ENCODE measurements at places on chromosomes 5 and 9.

DNA sequence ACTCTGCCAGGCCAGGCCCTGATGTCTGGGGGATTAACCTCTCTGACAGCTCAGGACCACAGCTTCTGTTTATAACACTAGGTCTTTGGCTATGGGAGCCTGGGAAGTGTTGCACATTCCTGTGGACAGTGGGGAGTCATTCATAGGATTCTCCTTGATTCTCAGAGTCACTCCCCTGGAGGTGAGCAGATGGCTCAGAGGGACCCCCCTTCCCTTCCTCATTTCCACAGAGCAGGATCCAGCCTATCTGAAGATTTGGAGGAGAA lies 60.2 kb downstream of the NRG2 start:
- no peak for DNase-seq

DNA sequence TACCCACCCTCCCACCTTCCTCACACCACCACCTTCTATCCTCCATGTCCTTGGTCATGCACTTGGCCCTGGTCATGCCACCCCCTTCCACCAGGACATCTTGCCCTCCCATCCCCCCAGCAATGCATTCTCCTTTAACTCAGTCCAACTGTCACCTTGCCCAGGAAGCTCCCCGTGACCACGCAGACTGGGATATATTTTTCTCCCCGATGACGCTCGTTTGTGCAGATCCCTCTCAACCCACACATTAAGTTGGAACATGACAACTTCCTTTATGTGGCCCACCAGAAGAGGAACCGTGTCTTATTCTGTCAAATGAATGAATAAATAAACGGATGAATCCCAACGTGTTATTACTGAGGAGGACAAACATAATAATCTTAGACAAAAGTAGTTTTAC lies 82.8 kb upstream of the TAS2R1 start:
- no peak for DNase-seq

DNA sequence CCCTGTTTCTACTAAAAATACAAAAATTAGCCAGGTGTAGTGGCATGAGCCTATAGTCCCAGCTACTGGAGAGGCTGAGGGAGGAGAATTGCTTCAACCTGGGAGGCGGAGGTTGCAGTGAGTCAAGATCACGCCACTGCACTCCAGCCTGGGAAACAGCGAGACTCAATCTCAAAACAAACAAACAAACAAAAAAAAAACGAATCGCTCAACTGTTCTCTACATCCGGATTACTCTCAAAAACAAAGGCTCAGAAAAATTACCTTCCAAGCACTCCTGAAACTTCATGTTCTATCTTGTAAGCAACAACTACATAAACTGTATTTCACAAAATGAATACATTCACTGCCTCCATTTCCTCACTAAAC lies 14.0 kb downstream of the UBAP2 start:
- DNase-seq: no peak

GRCh38 chr9:28758341-28758740 lies 1185.1 kb upstream of the C9orf72 start:
- DNase-seq: no peak

DNA sequence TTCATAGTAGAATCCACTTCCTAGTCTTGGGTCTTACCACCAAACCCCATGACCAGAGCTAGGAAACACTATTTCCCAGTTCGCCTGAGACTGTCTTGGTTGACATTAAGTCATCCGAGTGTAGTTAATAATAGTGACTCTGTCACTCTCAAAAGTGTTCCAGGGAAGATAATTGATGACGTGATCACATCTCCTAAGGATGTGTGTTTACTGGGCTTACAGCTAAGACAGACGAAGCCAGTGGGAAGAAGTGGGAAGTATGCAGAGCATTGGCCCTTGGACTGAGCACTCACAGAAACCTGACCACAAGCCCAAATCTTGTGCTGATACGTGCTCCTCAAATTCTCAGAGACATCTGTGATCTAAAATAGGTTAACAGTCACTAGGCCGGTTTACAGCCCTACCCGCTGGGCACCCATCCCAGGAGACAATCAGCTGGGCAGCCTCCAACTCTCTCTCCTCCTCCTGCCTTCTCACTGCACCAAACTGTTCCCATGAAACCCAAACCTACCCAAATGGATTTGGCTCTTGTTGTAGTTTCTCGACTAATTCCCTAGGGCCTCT lies 316.6 kb downstream of the TLE1 start:
- DNase-seq: no peak

GRCh38 chr5:11383506-11384095 lies 520.6 kb downstream of the CTNND2 start:
- no peak for DNase-seq

DNA sequence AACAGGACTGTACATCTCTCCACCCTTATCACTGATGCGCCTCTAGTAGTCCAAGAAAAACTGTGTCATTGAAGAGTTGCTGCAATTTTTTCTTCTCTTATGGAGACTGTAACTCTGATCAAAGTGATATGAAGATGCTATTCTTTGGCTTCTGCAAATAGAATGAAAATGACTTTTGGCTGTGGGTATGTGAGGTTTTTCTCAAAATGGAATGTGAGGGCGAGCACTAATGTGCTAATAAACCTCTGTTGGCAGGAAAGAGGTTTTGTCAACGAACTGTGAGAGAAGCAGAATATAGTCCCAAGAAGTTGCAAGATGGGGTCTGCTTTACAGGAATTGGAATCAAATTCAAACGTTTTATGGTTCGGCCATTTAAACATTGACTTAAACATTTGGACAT lies 252.0 kb upstream of the GAS1 start:
- no peak for DNase-seq

GRCh38 chr9:117101008-117101407 lies 313.8 kb downstream of the ASTN2 start:
- DNase-seq: no peak

DNA sequence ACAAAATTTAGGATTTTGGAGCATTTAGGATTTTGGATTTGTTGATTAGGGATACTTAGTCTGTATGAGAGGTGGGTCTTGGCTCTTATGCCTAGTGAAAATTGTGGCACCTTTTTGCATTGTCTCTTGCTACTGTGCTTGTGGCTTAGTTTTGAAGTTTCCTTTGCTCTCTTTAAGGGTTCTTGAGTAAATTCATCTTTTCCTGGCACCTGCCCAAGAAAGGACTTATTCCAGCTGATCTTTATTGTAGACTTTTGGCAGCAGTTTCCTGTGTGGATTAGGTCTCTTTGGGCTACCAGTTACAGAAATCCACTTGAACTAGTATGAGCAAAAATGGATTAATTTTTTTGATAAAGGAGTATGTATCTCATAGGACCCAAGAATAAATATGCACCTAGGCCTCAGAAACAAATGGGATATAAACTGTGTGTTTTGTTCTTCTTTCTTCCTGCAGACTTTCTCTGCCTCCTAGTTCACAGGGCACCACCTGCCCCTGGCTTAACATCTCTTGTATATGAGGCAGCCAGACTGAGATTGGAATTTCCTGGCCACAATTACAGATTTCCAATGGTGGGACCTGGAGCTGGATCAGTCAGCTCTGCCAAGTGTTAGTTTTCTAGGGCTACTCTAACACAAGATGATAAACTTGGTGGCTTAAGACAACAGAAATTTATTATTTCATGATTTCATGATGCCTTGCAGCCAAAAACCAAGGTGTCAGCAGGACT lies 44.6 kb downstream of the FOCAD start:
- no peak for DNase-seq

- DNase-seq: no peak
Measured at GRCh38 chr5:73367650-73368049, 80.9 kb downstream of the FOXD1 start.

- DNase-seq: no peak
Measured at GRCh38 chr9:110986529-110986928, 51.7 kb downstream of the LPAR1 start.

GRCh38 chr9:105158898-105159297 lies 85.6 kb upstream of the SLC44A1 start:
- DNase-seq: no peak

- no peak for DNase-seq
Measured at GRCh38 chr5:171601266-171601881, 181.9 kb downstream of the FGF18 start.

DNA sequence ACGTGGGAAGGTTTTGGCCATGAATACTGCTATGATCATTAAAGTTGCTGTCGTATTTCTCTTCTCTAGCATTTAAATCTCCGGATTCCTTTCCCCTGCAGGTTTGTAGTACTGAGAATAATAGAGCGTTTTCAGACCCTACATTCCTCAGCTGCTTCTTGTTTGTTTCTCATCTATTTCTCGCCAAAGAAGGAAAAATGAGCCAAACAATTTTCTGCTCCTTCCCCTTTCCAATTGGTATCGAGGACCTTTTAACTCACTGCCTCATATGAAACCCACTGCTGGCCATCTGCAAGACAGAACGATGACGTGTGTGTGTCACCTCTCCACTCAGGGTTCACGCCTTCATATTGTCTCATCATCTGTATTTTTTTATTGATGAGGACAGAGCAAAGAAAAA lies 689.4 kb upstream of the WWC1 start:
- DNase-seq: no peak

DNA sequence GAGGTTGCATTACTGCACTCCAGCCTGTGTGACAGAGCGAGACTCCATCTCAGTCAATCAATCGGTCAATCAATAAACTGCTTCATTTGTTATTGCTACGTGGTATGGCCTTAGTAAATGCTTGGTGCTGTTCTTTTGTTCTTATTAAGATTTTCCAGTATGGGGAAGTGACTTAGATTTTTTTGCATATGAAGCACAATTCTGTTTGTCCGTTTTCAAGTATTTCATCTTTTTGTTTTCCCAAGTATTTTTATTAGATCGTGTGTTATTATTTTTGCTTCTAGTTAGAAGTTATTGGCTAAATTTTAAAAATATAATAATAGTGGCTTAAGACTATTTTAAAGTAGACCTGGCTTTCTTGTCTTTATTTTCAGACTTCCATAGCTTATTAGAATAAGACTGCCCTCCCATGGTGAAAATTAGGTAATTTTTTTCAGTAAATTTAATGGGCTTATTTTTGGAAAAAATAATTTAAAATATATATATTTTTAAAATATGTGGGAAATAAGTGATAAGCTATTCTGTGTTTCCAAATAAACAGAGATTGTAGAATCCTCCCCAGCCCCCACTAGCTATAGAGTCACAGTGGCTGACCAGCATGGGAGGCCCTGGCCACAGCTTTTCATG lies 14.7 kb upstream of the OMD start:
- DNase-seq: no peak

DNA sequence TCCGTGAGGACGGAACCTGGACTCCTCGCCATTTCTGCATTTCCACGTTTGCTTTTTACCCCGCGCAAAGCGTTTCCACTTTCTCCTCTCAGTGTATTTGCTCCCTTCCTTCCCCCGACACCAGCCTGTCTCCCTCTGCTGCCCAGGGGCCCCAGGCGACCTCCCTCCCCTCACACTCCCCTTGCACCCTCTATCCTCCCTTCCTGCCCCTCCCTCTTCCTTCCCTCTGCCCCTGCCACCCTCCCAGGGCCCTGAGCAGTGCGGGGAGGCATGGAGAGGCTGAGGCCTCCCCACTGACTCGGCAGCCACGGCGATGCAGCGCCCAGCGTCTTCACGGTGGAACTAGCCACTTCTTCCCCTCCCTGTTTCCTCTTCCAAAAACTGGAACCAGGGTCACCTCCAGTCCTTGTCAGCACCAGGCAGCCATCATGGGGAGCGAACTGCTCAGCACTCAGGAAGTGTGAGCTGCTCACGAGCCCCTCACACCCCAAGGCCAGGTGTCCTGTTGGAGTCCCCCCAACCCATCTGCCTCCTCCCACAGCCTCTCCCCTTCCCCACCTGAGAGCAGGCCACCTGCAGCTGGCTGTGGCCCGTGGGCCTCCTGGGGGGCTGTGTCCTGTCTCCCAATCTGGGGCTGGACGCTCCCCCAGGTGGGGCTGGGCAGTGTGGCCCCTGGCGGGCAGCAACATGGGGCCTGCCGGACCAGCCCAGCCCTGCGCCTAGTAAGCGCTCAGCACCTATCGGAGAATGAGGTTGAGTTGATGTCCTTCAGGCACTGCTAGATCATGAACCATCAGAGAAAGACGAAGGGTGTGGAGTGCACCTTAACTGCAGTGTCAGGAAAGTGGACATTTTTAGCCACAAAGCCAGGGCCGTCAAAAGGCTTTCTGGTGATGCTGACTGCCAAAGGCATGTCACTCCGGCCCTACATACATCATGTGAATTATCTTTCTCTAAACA lies 17.5 kb downstream of the UBE2QL1 start:
- DNase-seq: no peak

DNA sequence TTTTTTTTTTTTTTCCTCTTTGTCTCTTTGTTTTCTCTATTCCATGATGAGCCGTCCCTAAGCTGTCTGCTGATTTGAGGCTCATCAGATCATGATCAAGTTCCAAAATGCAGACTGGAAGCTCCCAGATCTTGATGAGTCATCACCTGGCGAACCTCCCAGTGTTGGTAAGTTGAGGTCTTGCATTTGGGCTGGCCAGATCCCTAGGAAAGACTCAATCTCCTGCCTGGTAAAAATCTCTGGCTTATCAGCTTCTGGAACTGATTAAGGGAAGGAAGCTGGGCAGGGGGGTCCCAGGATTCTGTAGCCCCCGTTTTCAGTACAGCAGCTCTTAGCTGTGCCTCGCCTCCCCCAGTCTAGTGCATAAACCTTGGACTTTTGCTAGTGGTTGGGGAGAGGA lies 69.0 kb downstream of the TSPAN17 start:
- no peak for DNase-seq

DNA sequence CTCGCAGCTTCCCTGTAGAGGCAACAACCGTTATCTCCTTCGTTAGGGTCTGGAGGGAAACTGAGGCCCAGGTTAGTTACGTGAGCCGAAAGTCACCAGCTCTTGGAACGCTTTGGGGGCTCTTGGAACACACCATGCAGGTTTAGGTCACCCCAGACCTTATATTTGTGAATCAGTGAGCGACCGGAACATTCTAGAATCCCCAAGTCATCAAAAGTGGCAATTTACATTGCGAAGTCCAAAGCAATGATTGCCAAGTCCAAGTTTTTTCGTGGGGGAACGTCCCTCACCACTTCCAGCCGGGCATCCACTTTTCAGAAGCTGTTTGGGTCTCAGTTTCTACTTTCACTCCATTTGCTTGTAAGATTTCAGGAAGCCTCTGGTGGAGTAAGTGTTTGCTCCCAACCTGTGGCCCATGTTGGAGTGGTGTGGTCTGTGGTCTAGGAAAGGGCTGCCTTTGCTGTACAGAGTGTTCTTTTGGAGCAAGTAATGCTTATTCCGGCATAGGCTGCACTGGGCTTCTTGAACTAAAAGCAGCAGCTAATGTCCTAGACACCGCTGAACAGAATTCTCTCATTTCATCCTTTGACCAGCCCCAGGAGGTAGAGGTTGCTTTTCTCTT lies 32.8 kb upstream of the SPRY4 start:
- DNase-seq: no peak

DNA sequence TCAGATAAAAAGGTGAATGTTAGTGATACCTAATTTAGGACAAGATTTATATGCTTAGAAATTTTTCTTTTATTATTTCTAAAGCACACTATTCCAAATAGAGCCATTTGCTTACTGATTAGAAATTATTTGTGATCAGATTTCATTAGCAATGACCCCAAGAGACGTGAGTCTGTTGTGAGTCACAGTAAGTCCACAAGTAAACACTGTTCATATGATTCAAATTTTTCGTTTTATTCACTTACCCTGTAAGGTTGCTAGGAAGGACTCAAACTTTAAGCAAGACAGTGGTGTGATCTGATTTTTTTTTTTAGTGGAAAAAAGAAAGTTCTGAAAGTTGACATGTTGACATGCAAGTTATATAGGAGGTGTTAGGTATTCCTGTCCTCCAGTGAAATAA lies 1.2 kb downstream of the CARD6 start:
- DNase-seq: no peak

- DNase-seq: no peak
Measured at GRCh38 chr9:1332156-1332555, 282.0 kb downstream of the DMRT2 start.

- DNase-seq: no peak
Measured at GRCh38 chr9:88791105-88791805, 200.0 kb upstream of the S1PR3 start.

Data from CD4-positive, alpha-beta T cell treated with Interleukin-17A for 4 hours (primary cell).